AML-193 (cell line): ENCODE measurements at places on chromosomes 6 and 20.

DNA sequence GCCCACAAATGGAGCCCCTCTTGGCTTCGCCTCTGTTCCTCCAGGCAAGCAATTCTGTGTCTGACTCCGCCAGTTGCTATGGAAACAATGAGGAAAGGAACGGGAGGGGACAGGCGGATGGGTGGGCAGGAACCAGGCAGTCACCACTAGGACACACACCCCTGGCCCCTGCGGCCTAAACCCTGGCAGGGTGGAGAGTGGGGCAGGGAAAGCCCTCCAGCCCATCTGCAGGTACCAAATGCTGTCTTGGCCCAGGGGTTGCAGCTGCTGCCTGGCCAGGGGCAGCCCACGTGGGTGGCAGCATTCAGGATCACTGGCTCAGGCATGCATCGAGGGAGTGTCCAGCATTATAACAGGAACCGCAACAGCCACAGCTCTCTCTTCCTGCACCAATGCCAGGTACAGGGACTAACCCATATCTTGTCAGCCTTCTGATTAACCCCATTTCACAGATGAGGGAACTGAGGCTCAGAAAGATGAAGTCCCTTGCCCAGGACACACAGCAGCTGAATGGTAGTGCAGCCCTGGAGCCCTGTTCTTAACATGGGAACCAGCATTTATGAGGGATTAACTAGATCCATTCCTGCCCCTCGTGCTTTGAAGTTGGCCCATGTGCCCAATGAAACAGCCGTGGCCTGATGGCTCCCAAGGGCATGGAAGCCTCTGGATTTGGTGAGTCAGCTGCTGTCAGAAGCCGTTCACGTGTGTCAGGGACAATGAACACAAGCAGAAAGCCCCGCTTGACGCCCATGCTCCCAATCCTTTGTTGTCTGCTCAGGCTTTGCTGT, 66.3 kb downstream of the NOL4L start:
- no peak for DNase-seq

DNA sequence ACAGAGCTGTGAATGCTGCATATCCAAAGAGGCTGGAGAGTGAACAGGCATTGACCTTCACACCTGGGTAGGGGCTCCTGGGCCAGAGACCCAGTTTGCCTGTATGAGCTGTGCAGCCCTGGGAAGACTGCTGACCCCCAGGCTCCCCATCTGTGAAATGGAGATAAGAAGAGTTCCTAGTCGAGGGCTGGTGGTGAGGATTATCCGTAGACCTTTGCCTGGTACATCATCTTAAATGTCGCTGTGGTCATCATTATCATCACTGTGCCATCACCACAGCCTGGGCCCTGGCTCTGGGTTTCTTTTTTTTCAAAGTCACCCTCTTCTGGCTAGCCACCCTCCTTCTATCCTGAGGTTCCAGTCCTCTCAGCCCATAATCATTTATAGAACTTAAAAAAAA, 12.0 kb downstream of the AGPAT4 start:
- DNase-seq = no peak

GRCh38 chr20:45339799-45340198, 8.4 kb downstream of the SDC4 start:
- DNase-seq = no peak

- DNase-seq = no peak
These were observed 929.6 kb downstream of the C6orf118 start for GRCh38 chr6:164379795-164380194.

- DNase-seq = no peak
These were observed 78.8 kb upstream of the ZNFX1 start for GRCh38 chr20:49356676-49357075.

GRCh38 chr20:24681634-24682495, 212.4 kb downstream of the SYNDIG1 start:
- no peak for DNase-seq

DNA sequence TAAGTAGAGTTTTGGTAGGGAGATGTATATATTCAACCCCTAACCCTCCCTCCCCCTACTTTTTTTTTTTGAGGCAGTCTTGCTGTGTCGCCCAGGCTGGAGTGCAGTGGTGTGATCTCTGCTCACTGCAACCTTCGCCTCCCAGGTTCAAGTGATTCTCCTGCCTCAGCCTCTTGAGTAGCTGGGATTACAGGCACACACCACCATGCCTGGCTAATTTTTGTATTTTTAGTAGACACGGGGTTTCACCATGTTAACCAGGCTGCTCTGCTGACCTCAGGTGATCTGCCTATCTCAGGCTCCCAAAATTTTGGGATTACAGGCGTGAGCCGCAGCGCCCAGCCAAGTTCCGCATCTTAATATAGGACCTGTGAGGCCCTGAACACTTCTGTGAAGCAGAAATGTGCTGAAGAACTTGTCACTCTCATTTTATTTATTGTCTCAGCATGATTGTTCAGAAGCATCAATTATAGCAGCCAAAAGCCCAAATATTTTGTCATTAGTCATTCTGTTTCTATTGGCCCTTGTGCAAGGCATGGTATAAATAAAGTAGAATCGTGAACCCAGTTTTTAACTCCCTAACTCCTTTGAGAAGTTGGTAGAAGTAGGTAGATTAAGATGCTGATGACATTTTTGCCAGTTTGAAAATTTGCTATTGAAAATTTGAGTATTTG, 19.4 kb downstream of the DSTN start:
- no peak for DNase-seq
